ENCODE measurements at places on chromosomes 6 and 20. TPM values are rescaled to one million over a fixed set of nuclear protein-coding genes. Genes with fewer than 3 reads are reported as not detected.

FOXA2 gene
- 20.3 TPM for polyA plus RNA-seq

EGFL8 gene
- 3.1 TPM for polyA plus RNA-seq

EPPIN gene
- not detected for polyA plus RNA-seq

RAET1L gene
- polyA plus RNA-seq = 0.22 TPM

CST9L gene
- polyA plus RNA-seq = not detected

RNF39 gene
- 0.07 TPM for polyA plus RNA-seq

AGER gene
- 1.4 TPM for polyA plus RNA-seq

NR2E1 gene
- polyA plus RNA-seq = not detected

MTG2 gene
- 25.3 TPM for polyA plus RNA-seq

PRICKLE4 gene
- 1.6 TPM for polyA plus RNA-seq

SLC35F1 gene
- polyA plus RNA-seq = 0.03 TPM

TMEM217 gene
- 1.2 TPM for polyA plus RNA-seq

- no peak for DNase-seq
Observed at GRCh38 chr6:116963972-116964371, 86.9 kb downstream of the RFX6 start.

GRCh38 chr6:109237077-109237985, 142.0 kb downstream of the CEP57L1 start:
- no peak for DNase-seq

DNA sequence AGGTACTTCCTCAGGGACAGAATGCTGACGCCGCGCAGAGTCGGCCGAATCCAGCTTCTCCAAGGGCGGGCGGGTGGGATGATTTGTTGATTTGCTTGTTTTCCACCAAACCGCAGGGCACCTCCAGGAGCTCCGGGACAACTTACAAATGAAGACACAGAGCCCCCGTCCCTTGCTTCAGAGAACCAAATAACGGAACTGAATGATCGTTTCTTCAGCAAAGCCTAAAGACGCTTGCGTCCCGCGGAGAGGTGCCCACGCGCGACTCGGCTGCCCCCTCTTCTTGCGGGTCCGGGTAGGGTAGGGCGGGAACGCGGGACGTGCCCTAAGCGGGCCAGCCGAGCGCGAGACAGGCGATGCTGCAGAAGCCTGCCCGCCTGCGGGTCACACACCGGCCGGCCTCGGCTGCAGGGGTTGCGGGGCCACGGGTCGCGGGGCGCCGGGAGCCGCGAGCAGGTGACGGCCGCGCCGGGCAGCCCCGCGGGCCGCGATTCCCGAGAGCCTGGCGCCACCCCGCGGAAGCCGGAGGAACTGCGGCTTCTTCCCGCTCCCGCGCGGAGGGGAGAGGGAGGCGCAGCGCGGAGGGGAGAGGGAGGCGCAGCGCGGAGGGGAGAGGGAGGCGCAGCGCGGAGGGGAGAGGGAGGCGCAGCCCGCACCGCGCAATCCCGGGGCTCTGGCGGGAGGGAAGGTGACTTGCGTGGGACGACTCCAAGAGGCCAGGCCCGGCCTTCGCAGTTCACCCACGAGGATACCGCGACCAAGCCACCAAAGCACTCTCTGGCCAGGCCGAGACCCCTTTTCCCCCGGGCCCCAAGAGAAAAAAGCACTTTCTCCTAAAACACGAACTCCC, 7.7 kb upstream of the FOXF2 start:
- DNase-seq = no peak

GRCh38 chr6:34157236-34157830, 11.4 kb upstream of the GRM4 start:
- no peak for DNase-seq

- no peak for DNase-seq
Observed at GRCh38 chr6:56382416-56382940, 135.1 kb upstream of the COL21A1 start.

GRCh38 chr6:13303668-13304017, 24.7 kb downstream of the TBC1D7 start:
- DNase-seq = no peak

- no peak for DNase-seq
Observed at GRCh38 chr6:15368873-15369272, 123.0 kb downstream of the JARID2 start.

GRCh38 chr6:16222826-16223225, 15.6 kb upstream of the GMPR start:
- no peak for DNase-seq

DNA sequence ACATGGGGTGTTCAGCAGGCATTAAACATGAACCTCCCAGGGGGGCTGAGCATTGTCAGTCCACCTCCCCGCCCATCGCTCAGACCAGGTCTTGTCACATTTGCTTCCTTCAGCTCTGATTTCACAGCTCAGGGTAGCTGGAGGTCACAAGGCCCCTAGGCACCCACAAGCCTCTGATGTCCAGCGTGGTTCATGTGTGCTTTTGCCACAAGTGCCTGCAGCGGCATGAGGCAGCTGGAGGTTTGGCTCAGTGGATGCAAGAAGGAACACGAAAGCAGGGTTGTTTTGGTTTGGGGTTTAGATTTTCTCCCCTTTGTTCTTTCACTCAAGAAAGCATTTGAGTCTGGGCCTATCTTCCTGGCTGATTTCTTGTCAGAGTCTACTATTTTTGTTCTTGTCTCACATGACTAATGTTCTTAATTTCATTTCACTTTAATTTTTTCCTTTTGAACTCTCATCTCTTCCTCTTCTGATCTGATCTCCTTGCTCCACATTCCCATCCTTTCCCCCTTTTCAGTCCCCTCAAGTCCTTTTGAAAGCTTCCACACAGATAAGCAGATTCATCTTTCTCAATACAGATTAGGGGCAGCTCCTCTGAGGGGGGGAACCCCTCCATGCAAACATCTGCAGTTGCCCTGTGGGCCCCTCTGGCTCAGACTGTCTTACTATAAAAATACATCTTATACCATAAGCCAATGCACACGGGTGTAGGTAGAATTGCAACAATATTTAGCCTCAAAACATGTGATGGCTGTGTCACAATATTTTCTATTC, 68.1 kb upstream of the CEP85L start:
- no peak for DNase-seq

DNA sequence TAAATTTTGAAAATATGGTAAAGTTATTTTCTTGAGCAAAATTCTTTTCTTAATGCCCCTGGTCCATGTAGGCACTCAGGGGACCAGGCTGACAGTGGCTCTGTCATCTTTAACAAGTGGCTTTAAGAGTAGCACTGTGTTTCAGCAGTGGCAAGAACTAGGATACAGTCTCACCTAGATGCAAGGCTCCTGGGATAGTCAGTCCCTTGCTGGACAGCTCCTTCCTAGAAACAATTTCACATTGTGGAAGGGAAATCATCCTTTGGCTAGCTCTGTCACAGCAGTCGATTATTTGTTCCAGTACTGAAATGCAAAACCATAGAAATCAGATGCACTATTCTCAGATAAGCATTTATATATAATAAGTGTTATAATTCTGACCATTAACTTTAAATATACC, 175.4 kb upstream of the KCNQ5 start:
- DNase-seq = no peak

GRCh38 chr6:64084185-64084663, 448.6 kb downstream of the PHF3 start:
- DNase-seq = no peak

- DNase-seq = no peak
Observed at GRCh38 chr20:2446845-2447244, 23.7 kb downstream of the SNRPB start.

GRCh38 chr20:4151991-4152695, 136.8 kb upstream of the RNF24 start:
- no peak for DNase-seq

- DNase-seq = no peak
Observed at GRCh38 chr6:45486736-45487135, 109.0 kb upstream of the SUPT3H start.

- DNase-seq = no peak
Observed at GRCh38 chr6:34465531-34466241, at the start of gene PACSIN1. PACSIN1 (plus strand) TSS chr6:34466076; CDS start chr6:34526306, 60,230 bp downstream.

DNA sequence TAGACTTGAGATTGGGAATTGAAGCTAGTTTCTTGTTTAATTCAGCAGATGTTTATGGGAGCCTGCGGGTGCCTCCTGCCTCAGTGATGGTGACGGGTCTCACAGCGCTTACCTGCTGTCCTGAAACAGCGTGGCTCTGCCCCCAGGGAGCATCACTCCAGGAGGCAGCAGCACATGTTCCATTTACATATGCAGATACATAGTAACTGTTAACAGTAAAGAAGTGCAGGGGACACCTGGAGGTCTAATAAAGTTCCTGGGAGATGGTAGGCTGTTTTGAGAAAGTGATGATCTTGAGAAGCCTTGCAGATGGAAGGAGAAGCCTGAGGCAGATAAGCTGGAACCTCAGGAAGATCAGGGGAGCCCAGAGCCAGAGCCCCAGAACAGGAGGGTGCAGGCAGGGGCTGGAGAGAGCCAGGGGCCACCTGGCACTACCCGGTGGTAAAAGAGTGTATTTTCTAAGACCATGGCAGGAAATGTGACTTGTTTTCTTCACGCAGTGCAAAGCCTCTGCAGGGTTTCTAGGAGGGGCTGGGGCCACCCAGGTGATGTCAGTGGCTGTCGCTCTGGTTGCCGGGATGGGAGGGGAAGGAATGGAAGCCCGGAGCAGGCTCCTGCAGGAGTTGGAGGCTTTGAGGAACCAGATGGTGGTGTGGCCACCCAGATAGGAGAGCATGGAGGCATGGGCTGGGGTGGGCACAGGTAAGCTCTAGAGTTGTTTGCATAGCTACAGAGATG, 24.2 kb upstream of the KIF25 start:
- no peak for DNase-seq

DNA sequence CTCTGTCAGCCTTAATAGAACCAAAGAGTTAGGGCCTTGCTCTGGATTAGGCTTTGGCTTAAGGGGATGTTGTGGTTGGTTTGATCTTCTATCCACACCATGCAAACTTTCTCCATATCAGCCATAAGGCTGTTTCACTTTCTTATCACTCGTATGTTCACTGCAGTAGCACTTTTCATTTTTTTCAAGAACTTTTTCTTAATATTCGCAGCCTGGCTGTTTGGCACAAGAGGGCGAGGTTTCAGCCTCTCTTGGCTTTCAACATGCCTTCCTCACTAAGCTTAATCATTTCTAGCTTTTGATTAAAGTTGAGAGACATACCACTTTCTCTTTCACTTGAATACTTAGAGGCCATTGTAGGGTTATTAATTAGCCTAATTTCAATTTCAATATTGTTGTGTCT, 193.1 kb downstream of the NRN1 start:
- no peak for DNase-seq

- no peak for DNase-seq
Observed at GRCh38 chr6:22023937-22024336, 272.9 kb downstream of the PRL start.

Data from A549 (cell line).